Vein endothelial cell (primary cell): ENCODE measurements at places on chromosomes 5 and 9. TPM values are rescaled to one million over a fixed set of nuclear protein-coding genes. Genes with fewer than 3 reads are reported as not detected.

Gene WDR31
- total RNA-seq, result 0.29 and 0.33 TPM in 2 replicates

Gene PARP8
- total RNA-seq, result 0.19 and 0.65 TPM in 2 replicates

Gene PCDHGB5
- total RNA-seq, result 22.4 and 26.1 TPM in 2 replicates

Gene PCDHB4
- 0.19 and 0.33 TPM in 2 replicates for total RNA-seq

Gene IPPK
- total RNA-seq, result 15.0 and 20.1 TPM in 2 replicates

Gene PITX1
- total RNA-seq, result 0.10 TPM in 1 of 2 replicates, not detected in the other

Gene CCL27
- total RNA-seq, result not detected in 2 replicates

Gene TRAF1
- total RNA-seq, result 1.3 and 4.5 TPM in 2 replicates

Gene TAF11L5
- total RNA-seq, result not detected in 2 replicates

Gene PDLIM4
- total RNA-seq, result 47.4 and 56.8 TPM in 2 replicates

Gene PDGFRB
- total RNA-seq, result 1.3 and 5.9 TPM in 2 replicates

Gene CAVIN4
- total RNA-seq, result 1.6 and 3.3 TPM in 2 replicates

Gene PTGER4
- 83.0 and 92.9 TPM in 2 replicates for total RNA-seq

Gene C5orf58
- total RNA-seq, result not detected in 2 replicates

Gene FAM81B
- total RNA-seq, result under 0.01 TPM in 1 of 2 replicates, not detected in the other
